SHP77 (cell line): ENCODE measurements at places on chromosomes 7 and 10.
A peak's percentile ranks its signal among the peaks of the same experiment; 100 is the strongest.

- no peak for DNase-seq
Observed at GRCh38 chr10:75599875-75600648, 168.6 kb downstream of the LRMDA start.

GRCh38 chr10:76624470-76624869 lies 1013.1 kb downstream of the KCNMA1 start:
- DNase-seq: no peak

- no peak for DNase-seq
Observed at GRCh38 chr7:28700096-28700495, 258.0 kb downstream of the TRIL start.

DNA sequence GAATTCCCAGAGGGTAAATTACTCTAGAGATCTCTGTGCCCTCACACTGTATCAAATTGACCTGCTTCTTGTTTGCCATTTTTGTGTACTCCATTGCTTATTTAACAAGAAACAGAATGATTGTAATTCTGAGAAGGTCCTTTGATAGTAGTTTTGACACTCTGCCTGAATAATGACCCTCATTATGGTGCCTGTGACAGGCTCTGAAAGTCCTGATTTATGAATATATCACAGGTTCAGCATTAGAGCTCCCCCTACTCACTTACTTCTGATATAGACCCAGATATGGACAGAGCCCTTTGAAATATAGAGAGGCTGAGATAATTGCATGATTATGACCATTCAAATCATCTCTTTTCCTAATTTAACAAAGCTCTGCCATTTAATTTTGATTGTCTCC lies 465.2 kb downstream of the MDFIC start:
- no peak for DNase-seq

GRCh38 chr10:71263376-71263775 lies 51.0 kb downstream of the UNC5B start:
- no peak for DNase-seq

DNA sequence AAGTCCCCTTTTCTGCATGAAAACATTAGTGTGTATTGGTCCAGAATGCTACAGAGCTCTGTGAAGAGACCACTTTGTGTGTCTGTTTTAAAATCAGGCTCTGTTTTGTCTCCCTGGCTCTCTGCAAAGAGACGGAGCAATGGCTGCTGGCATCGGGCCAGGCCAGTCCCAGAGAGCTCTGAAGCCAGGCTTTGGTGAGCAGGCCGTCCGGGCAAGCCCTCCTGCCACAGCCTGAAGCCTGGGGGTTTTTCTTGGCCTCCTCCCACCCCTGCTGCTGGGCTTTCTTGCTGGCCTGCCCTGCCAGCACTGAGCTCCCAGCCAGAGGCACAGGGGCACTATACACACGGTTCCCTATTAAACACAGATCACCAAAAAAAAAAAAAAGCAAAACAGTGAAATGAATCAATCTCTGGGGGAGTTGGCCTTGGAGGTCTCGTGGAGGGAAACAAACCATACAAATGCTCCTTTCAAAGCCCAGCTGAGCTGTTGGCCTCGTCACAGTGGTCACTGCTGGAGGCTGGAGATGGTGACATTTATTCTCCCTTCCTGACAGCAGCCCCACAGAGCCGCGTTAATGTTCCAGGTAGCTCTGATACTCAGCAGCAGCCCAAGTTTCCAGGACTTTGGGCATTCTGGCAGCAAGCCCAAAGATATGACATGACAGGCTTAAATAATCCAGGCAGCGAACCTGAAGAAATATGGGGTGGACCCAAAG lies 237.2 kb downstream of the TCF7L2 start:
- peak; percentile 52 for DNase-seq

DNA sequence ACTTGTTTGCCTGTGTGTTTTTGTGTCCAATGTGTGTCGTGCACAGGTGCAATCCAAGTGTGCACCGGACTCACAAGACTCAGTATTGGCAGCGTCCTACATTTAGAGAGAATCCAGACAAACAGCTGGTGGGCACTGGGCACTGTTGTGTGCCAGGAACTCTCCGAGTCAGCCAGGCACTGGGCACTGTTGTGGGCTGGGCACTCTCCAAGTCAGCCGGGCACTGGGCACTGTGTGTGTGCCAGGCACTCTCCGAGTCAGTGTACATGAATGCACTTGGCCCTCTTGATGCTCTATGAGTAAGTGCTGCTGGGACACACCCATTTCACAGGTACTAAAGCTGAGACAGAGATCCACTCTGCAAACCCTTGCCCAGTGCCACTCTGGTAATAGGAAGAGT lies 303.5 kb downstream of the PTPRN2 start:
- no peak for DNase-seq

DNA sequence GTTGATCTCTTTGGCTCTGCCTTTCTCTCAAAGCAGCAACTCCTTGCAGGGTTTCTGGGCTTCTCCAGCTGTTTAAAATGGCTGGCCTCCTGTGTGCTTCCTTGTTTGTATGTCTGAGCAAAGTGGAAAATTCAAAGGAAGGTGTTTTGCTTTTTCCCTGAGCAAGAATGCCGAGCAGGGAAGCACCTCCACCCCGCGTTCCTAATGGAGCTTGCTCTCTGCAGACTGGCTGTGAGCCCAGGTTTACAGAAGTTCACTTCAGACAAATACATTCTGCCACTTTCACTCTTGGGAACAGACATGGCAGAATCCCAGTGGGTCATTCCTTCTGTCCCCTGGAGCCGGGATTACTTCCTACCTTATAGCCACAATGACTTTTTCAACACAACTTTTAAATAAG lies 181.8 kb upstream of the AGK start:
- no peak for DNase-seq

DNA sequence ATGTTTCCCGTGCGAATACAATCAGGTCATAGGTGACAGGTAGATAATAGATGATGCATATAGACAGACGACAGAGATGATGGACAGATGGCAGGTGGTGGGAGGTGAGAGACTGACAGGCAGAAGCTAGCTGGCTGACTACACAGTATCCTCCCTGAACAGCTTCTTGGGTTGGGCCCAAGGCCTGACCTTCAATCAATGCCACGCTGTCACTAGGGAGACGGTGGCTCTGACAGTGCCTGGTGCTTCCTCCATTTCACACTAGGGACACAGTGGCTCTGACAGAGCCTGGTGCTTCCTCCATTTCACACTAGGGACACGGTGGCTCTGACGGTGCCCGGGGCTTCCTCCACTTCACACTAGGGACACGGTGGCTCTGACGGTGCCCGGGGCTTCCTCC lies 200.1 kb downstream of the DIP2C start:
- DNase-seq: no peak

DNA sequence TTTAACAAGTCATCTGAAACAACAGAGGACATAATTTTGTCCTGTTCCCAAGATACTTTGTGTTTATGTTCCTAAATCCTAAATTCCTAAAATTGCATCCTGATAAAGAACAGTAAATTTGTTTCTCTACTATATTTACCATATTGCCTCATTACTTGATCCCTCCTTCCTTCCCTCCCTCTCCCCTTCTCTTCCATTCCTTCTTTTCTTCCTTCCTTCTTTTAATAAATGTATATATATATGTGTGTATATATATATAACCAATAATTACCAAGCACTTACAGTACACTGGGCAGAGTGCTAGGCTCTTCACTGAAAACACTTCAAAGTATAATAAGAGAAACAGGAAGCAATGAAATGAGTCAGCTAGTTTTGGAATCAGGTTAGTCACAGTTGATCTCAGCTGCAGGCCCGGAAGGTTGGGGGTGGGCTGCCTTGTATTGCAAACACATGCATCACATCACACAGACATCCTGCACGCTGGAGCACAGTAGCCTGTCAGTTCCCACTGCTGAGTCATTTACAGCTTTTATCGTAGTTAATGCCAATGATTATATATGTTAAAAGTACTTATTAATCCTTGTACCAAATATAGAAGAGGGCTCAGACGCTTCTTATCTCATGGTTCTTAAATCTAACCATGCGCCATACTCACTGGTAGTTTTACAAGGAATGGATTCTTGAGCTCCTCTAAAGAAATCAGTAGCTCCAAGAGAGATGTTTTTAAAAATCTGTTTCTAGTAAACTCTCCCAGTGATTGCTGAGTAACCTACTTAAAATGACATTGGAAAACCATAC lies 551.7 kb downstream of the GRM8 start:
- DNase-seq: peak; percentile 82

- DNase-seq: no peak
Observed at GRCh38 chr10:17782921-17783665, 26.1 kb upstream of the MRC1 start.

GRCh38 chr10:109480836-109481235 lies 442.5 kb downstream of the XPNPEP1 start:
- no peak for DNase-seq

- no peak for DNase-seq
Observed at GRCh38 chr7:34756691-34757090, 98.7 kb downstream of the NPSR1 start.

GRCh38 chr10:14550471-14550981 lies 219.8 kb upstream of the FRMD4A start:
- DNase-seq: no peak

- DNase-seq: no peak
Observed at GRCh38 chr7:30918676-30919075, 7.0 kb downstream of the AQP1 start.

- no peak for DNase-seq
Observed at GRCh38 chr7:68009716-68010115, 1013.1 kb downstream of the TYW1 start.

- no peak for DNase-seq
Observed at GRCh38 chr10:103661198-103661950, 167.9 kb downstream of the NEURL1 start.

- DNase-seq: no peak
Observed at GRCh38 chr10:132624061-132624846, 86.7 kb downstream of the INPP5A start.

GRCh38 chr10:27558612-27559020 lies 54.5 kb downstream of the RAB18 start:
- DNase-seq: peak; percentile 32

DNA sequence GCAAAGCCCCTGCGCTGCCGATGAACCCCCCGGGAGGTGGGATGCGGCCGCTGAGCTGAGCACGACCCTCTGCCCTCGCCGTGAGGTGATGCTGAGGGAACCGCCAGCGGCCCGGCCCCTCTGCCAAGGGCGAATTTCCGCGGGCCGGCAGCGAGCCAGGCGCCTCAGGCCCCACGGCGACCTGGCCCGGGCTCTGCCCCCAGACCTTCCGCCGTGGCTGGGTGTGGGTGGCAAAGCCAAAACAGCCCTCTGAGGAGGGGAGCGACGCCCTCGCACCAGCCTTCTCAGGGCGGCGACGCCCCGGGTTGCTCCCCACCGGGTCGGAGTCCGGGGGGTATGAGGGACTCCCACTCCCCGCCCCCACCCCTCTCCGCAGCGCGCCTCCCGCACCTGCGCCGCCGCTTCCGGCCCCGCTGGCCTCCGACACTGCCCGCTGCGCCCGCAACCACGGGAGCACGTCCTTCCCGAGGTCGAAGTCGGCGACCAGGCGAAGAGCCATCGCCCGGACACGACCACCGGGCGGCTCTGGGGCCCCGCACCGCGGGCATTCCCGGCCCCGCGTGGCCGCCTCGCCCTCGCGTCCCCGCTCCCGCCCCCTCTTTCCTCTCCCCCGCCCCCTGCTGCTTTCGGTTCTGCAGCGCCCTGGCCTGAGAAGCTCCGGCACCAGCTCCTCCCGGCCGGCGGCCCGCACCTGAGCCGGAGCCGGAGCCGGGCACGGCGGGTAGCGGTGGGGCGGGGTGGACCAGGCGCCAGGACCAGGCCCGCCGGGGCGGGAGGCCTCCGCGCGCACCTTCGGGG lies at the start of gene GSAP:
Gene GSAP (minus strand): TSS at position 527 of the 798 bp plus-strand sequence. CDS start 28 bp downstream, at position 499.
- DNase-seq: peak; percentile 42

DNA sequence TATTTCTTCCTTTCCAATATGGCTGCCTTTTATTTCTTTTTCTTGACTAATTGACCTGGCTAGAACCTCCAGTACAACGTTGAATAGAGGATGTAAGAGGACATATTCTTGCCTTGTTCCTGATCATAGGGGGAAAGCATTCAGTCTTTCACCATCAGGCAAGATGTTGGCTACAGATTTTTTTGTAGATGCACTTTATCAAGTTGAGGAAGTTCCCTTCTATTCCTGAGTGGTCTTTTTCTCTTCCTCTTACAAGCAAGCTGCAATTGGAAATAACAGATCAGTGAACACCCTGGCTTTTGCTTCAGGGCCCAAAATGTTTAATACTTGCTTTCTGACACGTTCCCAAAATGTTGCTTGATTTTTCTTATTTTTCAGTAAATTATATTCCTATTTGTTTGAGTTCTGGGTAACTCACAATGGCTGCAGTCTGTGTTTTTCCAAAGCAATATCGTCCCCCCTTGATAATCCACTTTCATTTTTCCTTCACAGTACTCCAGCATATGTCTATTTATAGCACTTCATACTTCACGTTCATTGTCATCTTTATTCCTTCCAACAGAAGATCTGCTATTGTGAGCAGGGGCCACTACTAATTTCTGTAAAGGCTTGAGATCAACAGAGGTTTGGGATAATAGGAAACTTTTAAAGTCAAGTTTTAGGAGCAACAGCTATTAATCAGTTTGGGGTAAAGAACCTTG lies 11.7 kb downstream of the CPEB3 start:
- no peak for DNase-seq
